IPS DF 6.9 (cell line): ENCODE measurements at places on chromosomes 4 and X.

DNA sequence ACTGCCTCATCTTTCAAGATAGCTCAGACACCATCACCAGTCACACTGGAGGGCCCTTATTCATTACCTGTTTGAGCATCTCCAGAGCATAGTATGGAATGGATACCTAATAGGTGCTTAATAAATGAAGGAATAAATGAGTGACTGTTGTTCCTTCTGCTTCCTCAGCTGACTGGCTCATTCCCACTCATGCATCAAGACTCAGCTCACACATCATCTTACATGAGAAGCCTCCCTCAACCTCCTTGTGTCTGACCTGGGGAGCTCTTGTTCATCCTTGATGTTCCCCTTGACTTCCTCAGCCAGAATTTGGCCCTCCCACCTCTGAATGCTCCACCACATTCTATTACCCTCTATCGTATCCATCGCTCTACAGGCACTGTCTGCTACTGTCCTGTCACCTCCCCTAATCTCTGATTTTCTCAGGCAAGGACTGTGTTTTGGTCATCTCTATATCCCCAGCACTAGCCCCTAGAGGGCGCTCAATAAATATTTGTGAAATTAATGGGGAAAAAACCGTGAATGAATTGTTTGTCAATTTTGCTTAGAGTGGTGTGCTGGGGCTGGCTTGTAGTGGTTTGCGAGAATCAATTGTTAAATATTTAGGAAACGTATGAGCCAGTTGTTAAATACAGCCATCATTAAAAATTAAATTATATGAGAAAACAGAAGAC lies 88.3 kb downstream of the NHSL2 start:
- no peak for DNase-seq

- DNase-seq: peak; percentile 63
Observed at GRCh38 chr4:188976644-188977115, 837.4 kb downstream of the TRIML1 start.

DNA sequence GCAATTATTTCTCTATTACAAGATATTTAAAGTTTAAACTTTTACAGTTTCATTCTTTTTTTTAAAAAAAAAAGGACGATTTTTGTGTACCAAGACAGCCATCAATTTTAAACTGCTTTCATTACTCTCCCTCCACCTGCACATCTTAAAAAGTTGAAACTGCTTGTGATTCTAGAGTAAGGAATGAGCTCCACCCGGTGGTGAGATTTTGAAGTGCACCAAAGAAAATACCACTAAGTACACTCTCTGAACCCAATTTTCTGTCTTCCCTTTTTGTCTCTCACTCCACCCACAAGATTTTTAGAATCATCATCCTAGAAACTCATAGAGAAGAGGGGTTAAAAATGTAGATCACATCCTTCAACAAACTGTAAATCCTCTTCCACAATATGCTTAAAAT lies 91.3 kb upstream of the WDR44 start:
- DNase-seq: peak; percentile 4

GRCh38 chr4:76732246-76732645 lies 165.7 kb downstream of the SOWAHB start:
- DNase-seq: no peak

GRCh38 chr4:107258359-107258758 lies 222.2 kb upstream of the DKK2 start:
- no peak for DNase-seq

DNA sequence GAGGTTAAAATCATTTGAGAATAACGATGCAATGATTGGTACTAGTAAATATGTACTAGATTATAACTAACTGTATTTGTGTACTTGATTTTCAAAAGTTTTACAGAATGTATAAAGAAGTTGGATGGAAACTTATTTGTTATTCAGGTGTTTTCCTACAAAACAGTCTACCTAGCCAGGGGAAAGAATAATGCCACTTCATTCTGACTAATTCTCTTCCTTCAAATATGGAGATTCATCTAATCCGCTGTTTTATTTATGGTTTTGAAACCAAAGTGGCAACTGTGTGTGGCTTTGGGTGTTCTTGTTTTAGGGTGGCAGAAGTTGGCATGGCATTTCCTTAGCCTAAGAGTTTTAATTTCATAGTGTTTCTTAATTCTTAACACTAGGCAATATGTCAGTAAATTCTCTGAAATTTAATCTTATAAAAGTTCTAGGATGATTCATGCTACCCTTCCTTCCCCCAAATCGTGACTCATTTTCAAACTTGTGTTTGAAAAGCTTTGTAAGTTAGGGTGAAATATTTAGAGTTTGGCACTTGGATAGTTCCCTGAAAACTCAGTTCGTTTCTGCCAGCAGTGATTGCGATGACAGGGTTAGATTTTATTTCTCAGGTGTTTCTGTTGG lies 62.6 kb downstream of the DCLK2 start:
- DNase-seq: no peak

GRCh38 chr4:1019729-1020470 lies 8.5 kb downstream of the FGFRL1 start:
- DNase-seq: no peak

DNA sequence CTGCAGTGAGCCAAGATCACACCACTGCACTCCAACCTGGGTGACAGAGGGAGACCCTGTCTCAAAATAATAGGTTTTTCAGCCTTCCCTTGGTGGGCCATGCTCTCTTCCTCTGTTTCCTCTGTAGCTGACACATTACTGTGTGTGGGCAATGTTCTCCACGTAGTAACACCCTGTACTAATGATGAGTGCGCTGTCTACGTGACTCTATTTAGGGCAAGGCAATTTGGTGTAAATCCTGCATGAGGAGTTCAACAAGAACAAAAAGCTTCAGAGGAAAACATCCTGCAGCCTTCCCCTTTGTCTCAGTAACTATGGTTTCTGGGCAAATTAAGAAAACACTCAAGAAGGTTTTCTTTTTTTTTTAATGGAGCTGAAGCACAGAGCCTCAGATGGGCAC lies 24.4 kb upstream of the JAKMIP1 start:
- DNase-seq: no peak

DNA sequence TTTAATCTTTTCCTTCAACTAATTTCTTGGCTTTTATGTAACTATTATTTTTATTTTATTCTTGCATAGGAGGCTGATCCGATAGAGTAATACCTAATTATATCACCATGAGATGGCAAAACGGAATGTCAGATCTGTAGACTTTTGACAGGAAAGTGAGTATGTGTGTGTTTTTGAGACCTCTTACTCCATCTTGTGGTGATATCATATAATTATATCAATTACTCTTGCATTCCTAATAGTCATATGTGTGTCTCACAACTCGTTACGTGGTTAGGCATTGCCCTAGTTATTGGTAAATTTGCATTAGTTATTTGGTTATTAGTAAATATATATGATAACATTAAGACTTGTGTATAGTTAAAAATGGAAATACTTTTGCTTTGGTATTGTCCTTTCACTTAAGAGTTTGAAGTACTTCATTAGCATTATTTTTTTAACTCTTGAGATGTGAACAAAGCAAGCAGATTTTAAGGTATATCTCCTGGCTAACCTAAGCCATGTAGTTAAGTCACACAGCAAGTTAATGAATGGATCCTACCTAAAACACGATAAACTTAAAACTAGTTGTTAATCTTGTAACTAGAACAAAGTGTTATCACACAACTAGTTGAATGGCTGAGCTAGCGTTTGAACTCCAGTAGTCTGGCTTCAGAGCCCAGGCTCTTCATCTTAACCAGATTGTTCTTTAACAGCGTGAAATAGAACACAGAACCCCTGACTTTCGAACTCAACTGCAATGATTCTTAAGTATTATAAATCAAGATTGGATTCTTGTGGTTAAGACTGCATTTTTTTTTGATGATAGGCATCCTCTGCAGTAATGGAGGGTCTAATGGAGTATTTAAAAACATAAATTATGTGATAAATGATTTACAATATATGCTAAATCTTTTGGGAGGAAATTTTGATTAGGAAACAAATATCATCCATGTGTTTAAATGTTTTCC lies 67.1 kb downstream of the PGRMC2 start:
- DNase-seq: no peak

DNA sequence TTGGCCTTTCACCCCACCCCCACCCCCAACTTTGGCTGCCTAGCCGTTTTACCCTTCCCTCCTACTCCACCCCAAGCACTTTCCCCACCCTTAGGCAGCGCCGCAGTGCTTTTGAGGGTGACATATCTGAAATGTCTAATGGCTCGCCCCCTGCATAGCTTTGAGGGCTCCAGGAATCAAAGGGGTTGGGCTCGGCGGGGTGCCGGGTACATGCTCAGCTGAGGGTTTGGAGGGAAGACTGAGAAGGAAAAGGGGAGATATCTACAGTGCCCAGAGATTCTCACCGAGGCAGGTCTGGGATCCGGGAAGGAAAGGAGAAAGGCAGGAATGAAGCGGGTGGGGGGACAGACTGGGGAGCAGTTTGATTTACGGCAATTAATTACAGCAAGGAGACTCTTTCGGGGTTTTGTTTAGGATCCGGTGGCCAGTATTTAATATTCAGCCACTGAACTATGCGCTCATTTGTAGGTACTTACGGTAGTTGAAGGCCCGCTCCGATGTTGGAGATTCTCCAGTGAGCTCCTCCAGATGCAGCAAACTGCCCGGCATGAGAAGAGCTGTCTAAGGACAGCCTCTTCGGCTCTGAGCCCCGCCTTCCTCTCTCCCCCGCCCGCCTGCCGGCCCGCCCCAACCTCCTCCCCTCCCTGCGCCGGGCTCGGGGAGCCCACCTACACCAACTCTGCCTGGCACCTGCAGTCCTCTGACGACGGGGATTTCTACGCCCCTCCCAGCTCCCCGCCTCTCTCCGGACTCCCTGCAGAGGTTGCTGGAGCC lies at the start of gene IGSF1:
Gene IGSF1, minus strand, starts transcription at position 569 of the 774 bp plus-strand sequence. CDS start 2,632 bp downstream, outside the sequence.
- DNase-seq: peak; percentile 60

DNA sequence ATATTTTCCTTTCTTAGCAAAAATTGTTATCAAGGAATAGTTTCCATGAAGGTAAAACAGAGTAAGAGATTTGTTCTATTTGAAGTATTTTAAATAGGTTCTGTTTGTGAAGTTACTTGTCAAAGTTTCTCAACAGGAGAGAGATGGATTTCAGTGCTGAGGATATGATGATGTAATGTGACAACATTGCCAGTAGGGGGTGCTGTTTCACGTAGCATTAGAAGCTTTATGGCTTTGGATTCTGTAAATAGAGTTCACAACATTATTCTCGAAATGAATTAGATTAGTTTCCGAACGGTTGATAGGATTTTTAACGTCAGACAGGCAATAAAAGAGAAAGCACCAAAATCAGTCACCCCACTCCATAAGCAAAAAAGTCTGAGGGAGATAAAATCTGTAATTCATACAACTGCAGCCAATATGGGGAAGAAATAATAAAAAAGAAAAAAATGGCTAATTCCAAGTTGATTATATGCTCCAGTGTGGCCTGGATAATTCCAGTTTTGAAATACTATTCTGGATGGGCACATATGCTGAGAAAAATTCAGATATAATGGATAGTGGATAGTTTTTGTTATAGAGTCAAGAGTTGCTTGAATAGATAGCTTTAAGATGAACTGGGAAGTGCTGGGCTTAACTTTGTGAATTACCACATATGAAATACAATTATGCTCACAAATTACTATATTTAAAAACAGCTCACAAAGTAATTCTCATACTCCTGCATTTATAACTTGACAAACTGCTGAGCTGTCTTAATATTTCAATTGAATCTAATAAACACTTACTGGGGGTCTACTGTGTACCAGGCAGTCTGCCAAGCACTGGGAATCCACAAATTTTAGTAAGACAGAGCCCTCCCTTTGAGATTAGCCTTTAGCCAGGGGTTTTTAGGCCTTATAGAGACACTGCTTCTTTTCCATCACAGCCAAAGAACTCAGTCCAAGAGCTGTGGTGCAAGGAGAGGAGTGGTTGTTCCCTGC lies 109.1 kb downstream of the GPAT3 start:
- DNase-seq: peak; percentile 52

DNA sequence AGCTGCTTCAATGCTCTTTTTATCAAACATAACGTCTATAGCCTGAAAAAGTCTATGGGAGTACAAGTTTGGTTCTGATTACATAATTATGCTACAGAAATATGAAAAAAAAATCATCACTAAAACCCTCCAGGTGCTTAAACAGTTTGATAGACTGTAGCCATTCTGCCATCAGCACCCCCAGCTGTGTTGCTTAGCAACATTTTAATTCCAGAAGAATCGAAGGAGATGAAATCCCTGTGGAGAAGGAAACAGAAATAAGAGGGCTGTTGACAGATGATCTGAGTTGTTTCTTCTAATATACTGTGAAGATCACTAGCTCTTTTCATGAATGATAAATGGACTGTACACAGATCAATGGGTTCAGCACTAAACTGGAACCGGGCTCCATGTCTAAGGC lies 402.8 kb downstream of the AFF2 start:
- DNase-seq: no peak

- DNase-seq: no peak
Observed at GRCh38 chr4:92368653-92369052, 64.9 kb downstream of the GRID2 start.

- no peak for DNase-seq
Observed at GRCh38 chr4:86556791-86557415, 37.2 kb upstream of the PTPN13 start.

- no peak for DNase-seq
Observed at GRCh38 chr4:56296526-56296925, 90.8 kb downstream of the AASDH start.

DNA sequence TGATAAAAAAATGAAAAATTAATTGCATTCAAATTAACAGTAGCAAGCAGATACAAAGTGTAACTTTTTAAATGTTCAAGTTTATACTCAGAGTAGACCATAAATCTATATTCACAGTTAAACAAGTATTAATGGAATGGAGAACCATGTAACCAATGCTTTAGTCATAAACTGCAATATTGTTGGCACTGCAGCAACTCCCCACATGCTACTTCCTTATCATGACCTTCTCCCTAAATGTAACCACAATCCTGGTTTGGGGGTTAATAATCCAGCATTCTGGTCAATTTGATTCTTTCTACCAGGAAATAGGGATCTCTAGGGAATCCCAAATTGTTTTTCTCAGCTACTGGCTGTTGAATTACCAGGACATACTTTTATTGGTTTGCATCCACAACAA lies 223.9 kb upstream of the DCAF8L1 start:
- DNase-seq: no peak

DNA sequence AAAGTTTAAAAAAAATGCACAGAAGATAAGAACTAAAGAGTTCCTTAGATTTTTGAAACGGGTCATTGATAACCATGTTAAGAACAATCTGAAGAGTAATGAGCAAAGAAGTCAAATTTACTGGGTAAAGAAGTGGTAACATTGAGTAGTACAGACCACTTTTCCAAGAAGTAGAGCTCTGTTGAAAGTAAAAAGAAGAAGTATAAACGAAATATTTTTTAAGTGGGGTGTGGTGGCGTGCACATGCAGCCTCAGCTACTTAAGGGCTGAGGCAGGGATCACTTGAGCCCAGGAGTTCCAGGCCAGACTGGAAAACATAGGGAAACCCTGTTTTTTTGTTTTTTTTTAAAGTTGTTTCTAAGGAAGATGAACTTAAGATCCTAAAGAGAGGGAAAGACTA lies 68.5 kb downstream of the UBA6 start:
- DNase-seq: no peak

DNA sequence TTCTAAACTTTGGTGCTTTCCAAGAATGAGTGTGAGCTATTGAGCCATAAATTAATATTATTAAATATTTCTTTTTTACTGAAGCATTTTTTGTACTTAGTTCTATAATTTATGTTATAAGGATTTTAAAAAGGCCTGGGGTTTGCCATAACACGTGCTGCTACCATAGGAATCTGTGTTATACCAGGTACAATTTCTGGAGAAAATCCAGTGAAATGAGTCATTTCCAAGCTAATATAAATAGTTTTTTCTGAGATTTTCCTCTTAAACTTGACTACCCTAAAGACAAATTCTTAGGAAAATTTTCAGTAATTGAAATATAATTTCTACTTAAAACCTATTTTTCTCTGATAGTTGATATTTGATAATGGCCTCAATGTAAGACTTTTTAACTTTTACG lies 130.8 kb downstream of the TLL1 start:
- DNase-seq: no peak
